A673 (cell line): ENCODE measurements at places on chromosomes 2 and 18. TPM values are rescaled to one million over a fixed set of nuclear protein-coding genes. Genes with fewer than 3 reads are reported as not detected.

DNA sequence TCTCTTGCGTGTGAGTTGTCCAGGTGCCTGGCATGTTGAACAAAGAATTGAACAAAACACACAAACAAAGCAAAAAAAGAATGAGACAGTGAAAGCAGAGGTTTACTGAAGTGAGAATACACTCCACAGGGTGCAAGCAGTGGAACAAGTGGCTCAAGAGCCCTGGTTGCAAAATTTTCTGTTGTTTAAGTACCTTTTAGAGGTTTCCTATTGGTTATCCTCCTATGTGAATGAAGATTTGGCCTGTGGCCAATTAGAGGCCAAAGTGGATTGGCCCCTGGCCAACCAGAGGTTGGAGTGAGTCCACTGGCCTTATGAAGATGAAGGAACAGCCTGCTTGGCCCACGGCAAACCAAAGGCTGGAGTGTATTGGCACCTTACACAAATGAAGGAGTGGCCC, 1188.5 kb upstream of the NRXN1 start:
- DNase-seq: no peak

SLC9A4 gene
- total RNA-seq: 0.11 and 0.17 TPM in 2 replicates

DNA sequence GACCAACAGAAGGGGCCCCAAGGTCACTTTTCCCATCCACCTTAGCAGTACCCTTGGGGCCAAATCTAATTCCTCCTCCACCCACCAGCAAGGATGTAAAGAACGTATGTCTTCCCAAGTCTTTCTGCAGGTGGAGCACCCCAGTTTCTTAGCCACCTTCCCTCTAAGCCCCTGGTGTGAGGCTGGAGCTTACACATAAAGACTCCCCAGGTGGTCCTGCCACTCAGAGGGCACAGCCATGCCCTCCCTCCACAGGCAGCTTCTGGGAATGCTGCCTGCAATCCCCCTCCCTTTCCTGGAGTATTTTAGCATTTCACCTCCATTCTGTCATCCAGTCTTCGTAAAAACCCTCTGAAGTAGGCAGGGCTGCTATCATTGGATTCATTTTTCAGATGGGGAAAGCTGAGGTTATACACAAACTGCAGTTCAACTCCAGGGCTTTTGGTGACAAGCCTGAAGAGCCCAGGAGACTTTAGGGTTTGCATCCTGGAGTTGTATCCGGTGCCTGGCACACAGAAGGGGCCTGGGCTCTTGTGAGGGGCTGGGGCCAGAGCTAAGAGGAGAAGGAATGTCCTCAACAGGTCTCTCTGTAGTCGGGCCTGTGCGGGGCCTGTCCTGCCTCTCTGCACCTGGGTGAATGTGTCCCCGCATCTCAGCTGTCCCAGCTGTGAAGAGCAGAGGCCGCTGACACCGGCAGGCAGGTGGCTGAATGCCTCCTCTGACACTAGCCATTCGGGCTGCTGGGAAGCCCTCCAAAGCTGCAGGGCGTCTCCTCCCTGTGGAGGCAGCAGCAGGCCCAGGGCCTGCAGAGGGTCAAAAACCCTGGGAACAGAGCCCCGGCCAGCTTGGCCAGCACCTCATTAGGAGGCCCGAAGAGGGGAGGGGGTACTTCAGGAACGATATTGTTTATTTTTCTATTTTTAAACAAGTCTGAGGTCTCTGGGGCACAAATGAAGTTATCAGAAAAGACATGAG, 27.6 kb downstream of the CIB4 start:
- DNase-seq: no peak

BOLL gene
- not detected in 2 replicates for total RNA-seq

DNA sequence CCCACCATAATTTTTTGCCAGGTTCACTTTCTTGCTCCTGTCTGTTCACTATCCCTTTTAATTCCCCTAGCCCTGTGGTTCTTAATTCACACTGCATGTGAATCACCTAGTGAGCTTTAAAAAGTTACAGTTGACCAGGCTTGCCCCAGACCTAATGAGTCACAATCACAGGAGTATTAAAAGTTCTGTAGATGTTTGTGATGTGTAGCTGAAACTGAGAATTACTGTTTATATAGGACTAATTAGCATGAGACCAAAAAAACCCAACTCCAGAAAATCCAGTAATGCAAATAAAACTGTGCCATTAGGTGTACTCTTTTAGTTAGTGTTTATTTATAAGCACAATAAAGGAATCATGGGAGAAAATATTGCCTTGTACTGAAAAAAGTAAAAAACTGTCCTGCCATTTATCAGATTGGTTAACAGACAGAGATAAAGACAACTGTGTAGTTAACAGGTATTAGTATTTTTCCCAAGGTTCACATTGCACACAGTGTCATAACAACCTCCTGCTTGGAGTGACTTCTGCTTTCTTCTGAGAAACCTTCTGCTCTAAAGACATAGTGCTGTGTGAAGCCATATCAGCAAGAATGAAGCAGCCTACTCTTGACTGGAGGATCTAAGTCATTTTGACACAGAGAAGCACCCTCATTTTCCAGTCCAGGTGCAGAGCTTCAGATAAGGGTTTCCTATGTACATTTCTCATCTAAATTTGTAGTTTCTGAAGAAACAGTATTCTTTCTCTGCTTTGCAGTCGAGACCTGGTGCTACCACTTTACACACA, 39.0 kb downstream of the VAPA start:
- DNase-seq: no peak

GRCh38 chr2:216084547-216084946, 2.8 kb downstream of the TMEM169 start:
- DNase-seq: no peak

IL1F10 gene
- total RNA-seq: not detected in 2 replicates

KCNJ13 gene
- not detected in 2 replicates for total RNA-seq

DNA sequence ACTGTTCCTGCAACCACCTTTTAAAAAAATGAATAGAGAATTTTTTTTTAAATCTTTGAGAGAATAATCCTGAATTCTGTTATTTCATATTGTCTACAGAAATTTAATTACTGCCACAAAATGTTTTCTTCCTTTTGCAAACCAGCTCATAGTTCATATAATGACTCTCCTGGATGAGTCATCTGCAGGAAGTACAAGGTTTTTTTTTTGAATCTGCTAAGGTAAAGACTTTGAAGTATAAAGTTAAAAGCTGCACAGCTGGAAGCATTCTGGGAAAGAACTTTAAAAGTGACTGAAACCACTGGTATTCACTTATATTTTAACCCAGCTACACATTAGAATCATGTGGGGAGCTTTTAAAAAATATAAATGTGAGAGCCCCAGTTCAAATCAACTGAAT, 25.4 kb downstream of the SESTD1 start:
- no peak for DNase-seq
